ENCODE measurements at places on chromosomes 16 and 17.

DNA sequence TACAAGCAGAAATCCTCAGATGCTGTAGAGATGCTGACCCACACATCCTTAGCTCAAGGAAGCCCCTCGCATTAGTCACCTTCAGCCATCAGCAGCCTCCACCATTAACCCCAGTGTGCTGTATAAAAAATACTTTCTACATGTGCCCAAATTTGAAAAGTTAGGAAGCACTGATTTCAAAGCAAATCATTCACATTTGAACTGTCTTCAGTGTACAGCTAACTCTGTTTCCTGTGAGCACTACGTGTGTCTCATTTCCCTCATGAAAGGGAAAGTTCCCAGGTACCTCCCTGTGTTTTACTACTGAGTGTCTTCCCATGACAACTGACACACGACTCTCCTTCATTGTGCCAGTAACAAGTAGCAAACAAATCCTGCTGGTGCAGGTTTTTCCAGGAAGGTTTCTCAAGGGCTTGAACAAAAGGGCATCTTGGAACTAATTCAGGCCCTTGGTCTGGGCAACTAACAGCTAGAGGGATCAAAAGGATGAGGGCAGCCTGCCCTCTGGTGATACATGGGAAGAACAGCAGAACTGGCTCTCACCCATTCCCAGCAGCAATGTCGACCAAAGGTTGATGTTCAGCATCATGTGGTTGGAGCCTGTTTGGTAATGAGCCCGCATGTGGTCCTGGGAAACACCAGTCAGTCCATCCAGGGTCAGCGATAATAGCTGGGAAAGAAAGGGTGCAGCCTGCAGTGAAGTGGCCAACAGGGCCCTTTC is 4.0 kb downstream of the SLC35B1 start:
- DNase-seq, result no peak

GRCh38 chr17:2800367-2800766 is 4.1 kb downstream of the RAP1GAP2 start:
- DNase-seq, result no peak

GRCh38 chr17:40341808-40342503 is 22.6 kb downstream of the GJD3 start:
- no peak for DNase-seq

GRCh38 chr16:8458481-8459046 is 131.7 kb downstream of the TMEM114 start:
- DNase-seq, result no peak

DNA sequence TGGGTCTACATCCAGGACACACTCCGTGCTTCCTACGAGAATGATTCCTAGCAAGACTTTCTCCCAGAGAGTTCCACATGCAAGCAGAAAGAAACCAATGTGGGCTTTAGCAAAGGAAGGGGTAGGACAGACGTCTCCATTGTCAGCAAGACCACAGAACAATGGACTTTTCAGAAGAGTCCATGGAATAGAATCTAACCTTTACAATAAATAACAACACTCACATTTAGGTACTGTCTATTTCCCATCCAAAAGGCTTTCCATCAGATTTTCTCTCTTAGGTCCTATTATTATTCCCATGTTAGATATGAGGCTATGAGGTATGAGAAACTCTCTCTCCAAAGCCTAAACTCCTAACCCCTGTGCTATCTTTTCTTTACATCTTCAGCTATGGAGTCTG is 360.9 kb downstream of the GRIN2A start:
- DNase-seq, result no peak

Data from CD4-positive, alpha-beta T cell treated with Interleukin-2 at 100 ng/mL for 4 hours (primary cell).